GM04504 (cell line): ENCODE measurements at places on chromosomes 2 and 18.

DNA sequence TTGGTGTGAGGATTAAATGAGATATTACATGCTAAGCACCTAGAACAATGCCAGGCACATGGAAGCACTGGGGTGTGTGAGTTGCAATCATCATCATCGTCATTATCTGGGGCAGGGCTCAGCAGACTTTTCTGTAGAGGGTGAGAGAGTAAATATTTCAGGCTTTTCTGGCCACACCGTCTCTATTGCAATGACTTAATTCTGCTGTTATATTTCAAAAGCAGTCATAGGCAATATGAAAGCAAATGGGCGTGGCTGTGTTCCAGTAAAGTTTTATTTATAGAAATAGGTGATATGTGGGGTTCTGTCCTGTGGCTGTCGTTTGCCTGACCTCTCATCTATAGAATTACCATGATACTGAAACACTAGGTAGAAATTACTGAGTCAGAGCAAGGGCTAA is 60.6 kb downstream of the IL1R2 start:
- DNase-seq, result no peak

DNA sequence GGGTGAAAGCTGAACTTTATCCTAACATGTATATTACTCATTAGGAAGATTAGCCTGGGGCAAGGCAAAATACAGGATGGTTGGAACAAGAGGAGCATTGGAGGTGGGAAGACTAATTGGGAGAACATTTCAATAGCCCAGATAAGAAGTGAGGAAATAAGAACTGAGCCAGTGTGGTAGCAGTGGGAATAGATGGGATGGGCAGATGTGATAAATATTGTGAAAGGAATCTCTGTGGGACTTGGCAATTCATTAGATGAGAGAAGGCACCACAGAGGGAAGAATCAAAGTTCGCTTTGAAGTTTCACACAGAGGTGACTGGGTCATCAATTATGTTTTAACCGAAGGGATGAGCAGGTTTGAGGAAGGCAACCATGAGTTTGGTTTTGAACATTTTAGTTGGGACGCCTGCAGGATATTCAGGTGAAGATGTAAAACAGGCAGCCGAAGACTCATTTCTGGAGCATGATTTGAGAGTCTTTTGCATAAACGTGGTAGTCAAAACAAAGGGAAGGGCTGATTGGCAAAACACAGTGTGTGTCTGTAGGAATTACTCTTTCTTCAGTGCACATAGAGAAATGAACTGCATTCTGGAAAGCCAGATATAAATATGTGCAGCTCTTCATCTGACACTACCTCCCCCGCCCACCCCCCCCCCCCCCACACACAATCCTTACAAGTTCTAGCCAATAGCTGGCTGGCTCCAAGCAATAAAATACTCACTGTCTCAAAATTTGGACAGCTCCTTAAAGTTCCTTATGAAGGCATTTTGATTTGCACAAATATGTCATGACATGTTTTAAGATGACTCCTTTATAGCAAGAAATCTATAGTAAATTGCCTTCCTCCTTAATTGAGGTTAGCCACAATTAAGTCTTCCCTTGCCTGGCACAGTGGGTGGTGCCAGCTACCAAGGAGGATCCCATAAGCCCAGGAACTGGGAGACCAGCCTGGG is 1.9 kb upstream of the SLC1A4 start:
- no peak for DNase-seq

DNA sequence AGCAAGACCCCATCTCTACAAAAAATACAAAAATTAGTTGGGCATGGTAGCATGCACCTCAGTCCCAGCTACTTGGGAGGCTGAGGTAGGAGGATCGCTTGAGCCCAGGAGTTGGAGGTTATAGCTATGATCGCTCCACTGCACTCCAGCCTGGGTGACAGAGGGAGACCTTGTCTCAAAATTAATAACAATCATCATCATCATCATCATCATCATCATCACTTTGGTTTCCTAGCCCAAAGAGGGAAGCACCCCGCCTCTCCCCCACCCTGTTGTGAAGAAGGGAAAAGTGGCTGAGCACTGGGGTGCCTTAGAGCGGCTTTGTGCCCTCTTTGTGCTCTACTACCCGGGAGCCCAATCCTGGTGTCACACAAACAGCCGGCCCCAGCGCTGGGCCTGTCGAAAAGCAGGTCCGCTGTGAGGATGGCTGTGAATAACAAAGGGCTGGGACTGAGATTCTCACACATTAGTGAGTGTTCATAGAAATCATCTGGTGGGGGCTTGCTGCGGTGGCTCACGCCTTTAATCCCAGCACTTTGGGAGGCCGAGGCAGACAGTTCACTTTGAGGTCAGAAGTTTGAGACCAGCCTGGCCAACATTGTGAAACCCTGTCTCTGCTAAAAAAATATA is 42.6 kb upstream of the ASXL2 start:
- DNase-seq, result no peak

DNA sequence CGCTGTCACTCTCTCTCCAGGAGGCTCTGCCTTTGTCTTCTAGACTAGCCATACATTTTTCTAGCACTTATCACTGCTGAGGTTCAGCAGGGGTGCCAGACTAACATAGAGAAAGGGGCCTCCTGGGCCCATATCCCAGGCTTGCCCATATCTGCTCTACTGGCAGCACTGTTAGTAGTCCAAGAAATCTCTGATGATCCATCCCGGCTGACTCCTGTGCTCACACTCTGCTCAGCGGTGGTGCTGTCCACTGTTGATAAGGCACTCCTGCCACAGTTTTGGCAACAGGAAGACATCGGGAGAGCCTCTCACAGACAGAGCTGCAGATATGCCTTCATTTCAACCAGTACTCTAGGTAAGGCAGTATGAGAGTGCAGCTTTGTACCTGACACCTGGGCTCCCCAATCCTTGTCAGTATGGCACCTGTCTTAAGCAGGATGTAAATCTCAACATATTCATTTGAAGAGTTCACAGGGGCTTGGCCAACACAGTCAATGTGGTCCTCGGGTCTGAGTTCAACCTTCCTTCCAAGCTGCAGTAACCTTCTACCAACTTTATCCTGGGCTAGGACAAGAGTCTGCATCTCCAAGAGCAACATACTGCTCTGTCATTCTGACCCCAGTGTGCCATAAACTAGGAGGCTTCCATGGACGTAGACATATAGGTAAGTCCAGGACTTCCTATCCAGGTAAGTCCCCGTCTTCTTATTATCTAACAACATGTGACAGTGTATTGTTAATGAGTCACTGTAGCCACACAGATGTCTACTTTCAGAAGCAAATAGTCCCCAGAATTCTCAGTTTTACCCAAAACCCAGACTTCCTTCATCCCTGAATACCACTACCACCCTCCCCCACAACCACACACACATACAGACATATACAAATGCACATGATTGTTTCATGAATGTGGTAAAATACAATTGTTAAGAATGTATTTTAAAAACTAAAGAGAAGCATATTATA is 16.2 kb downstream of the KLF7 start:
- DNase-seq, result no peak

DNA sequence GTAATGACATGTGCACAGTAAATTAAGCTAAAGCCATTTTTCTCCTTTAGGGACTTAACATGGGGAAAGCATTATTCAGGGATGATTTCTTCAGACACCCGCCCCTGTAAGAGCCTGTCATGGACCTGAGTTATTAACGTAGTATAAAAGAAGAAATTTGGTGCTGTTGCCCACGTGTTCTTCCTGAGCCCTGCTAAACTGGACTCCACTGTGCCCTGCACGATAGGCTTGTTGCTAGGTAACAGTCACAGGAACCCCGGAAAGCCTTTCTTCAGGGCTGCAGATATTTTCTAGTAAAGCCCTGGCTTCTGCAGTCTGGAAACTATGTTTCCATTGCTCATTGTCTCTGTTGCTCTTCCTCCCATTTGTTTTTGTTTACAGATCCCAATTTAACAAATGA is 157.9 kb downstream of the LRRC30 start:
- DNase-seq, result no peak

GRCh38 chr2:186099826-186100225 is 361.2 kb downstream of the FSIP2 start:
- DNase-seq, result no peak

DNA sequence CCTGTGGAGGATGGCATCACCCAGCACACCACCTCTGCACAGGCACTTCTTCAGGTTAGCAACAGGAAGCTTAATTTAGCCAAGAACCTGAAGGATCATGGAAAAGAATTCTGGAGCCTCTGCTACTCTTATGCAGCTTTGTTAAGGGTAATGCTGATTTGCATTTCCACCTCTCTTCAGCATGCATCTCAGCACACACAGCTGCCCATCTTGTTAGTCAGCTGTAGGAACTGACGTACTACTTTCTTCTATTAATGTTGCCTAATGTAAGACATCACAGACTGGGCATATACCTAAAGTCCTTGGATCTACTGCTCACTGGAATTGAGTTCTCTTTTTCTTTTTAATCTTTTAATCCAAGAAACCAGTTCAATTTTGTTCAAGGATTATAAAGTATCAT is 181.0 kb downstream of the SPP2 start:
- no peak for DNase-seq

- no peak for DNase-seq
Observed at GRCh38 chr2:241629762-241630435, 7.1 kb downstream of the THAP4 start.

- no peak for DNase-seq
Observed at GRCh38 chr18:58161659-58162058, 117.6 kb downstream of the NEDD4L start.

DNA sequence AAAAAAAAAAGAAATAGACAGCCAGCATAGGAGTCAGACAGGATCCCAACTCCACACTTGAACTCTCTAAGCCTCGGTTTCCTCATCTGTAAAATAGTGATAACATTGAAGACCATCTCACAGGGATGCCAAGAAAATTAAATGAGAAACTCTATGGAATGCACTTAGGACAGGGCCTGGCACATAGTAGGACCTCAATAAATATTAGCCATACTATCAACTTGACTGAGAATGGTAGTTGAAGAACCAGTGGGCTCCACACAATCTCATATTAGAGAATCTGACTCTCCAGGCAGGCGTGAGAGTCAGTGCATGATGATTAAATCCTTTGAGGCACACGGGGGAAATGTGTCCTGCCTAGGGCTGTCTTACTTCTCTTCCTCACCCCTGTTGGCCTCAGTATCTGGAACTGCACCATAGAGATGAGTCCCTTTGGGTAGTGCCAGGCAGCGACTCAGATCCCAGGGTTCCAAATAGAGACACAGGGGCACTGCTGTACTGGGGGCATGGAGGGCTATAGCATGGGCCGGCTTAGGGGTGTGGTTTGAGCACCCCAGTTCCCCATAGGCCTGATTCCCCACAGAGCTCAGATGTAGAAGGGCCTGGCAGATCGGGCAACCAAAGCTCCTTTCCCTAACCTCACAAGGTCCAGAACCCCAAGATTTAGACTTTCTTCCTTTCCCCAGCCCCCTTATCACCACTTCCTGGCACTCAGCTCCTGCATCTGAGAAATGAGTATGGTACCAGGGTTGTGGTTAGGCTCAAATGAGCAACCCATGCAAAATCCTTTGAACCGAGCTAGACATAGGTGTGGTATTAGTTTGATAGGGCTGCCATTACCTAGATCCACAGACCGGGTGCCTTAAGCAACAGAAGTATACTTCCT is 51.3 kb upstream of the CAB39 start:
- DNase-seq, result no peak

DNA sequence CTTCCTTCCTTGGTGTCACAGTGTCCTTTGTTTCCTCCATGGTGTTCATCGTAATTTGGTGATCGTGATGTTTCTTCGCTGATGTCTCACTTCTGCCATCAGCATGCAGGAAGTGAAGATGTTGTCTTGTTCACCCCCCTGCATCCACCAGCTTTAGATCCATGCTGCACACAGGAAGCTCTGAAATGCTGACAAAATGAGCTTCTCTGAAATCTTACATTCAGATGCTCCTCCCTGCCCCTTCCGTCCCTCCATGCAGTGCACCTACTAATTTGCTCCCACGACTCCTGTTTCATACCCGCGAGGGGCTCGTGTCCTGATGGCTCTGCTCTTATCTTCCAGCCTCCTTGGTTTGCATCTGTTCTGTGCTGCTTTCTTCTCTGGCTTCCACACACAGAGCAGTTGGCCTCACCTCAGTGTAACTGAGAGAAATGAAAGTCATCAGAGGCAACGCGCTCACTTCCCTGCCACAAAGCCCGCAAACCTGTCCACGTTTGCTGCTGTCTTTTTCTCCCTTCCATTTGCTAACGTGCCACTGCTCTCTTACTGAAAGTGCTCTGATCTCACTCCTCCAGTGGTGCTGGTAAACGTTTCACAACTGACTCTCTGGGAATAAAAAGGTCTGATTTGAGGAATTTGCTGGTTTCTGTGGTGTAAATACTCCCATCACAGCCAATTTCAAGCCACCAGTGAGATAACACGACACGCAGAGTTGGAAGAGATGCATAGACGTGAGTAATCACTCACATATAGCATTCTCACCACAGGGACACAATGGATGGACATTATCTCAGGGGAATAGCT is 41.0 kb upstream of the MGAT4A start:
- DNase-seq, result no peak

GRCh38 chr18:37958499-37958898 is 392.9 kb upstream of the CELF4 start:
- DNase-seq, result no peak

- DNase-seq, result no peak
Observed at GRCh38 chr2:23756593-23757292, 170.2 kb downstream of the ATAD2B start.

DNA sequence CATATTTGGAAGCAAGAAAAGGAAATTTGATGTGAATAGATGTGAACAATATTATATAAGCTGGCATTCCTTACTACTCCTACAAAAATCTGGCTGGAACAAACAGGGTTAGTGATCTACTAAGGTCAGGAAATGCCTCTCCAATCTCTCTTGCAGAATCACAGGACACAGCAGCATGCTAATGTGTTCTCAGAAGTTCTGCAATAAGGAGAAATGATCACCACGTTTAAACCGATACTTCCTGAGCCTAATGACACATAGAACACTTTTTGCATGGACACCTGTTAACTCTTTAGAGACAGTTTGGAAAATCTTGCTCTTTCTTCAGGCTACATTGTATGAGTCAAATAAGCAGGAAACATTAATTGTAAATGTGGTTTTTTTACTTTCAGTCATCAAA is 89.6 kb upstream of the MAP3K20 start:
- no peak for DNase-seq

DNA sequence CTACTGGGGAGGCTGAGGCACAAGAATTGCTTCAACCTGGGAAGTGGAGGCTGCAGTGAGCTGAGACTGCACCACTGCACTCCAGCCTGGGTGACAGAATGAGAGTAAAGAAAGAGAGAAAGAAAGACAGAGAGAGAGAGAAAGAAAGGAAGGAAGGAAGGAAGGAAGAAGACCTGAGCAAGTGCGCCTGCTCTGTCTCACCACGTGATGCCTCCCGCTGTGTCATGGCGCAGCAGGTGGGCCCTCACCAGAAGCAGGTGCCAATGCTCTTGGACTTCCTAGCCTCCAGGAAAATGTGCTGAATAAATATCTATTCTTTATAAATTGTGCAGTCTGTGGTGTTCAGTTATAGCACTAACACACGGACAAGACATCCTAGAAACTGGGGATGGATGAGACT is 270.0 kb downstream of the CYP26B1 start:
- no peak for DNase-seq

GRCh38 chr2:231530099-231531011 is at the start of gene NMUR1:
Gene NMUR1 (minus strand): TSS chr2:231530445. CDS start chr2:231530361, 84 bp downstream.
- DNase-seq, result no peak

GRCh38 chr2:68246396-68246795 is 5.9 kb downstream of the PPP3R1 start:
- no peak for DNase-seq

- DNase-seq, result no peak
Observed at GRCh38 chr2:144738749-144739148, 218.8 kb upstream of the ZEB2 start.
